ENCODE measurements at places on chromosomes 1 and 21. TPM values are rescaled to one million over a fixed set of nuclear protein-coding genes. Genes with fewer than 3 reads are reported as not detected.

GRCh38 chr1:4677608-4678007, 23.2 kb downstream of the AJAP1 start:
- DNase-seq = no peak
- H3K27me3 ChIP-seq = no peaks in the 10 kb centered on the region
- no peaks in the 10 kb centered on the region for H3K36me3 ChIP-seq
- no peak overlapping the region for H3K4me3 ChIP-seq
- no peak overlapping the region for H3K27ac ChIP-seq

DNA sequence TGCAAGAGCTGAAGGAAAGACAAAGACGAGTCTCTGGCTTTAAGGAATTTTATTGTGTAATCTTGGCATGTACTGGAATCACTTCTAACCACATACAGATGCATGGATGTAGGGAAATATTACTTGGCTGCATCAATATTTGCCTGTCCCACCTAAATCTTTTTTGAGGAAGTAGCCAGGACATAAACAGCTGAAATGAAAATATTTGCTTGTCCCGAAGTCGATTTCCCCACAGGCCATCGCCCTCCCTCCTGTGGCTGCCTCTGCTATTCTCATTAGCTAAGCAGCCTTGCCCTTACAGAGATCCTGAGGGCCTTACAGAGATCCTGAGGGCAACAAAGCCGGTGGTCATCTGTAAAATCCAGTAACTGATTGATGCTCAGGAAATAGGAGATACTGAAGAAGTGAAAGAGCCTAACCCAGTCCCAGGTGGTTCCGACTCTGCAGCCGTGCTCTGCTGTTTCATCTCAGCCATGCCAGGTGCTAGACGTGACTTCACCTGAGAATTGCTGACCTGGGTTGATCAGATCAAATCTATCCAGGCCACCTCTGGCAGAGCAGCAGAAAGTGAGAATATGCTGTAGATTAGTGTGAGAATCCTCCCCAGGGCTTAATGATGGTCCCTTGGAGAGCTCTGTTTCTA, 25.5 kb downstream of the MAN1C1 start:
- H3K27me3 ChIP-seq = no peaks in the 10 kb centered on the region
- peaks cover 47% of the 10 kb centered on the region for H3K4me1 ChIP-seq
- H3K4me3 ChIP-seq = peak overlapping the region; percentile 71
- DNase-seq = no peak
- peak overlapping the region; percentile 69 for H3K27ac ChIP-seq

DNA sequence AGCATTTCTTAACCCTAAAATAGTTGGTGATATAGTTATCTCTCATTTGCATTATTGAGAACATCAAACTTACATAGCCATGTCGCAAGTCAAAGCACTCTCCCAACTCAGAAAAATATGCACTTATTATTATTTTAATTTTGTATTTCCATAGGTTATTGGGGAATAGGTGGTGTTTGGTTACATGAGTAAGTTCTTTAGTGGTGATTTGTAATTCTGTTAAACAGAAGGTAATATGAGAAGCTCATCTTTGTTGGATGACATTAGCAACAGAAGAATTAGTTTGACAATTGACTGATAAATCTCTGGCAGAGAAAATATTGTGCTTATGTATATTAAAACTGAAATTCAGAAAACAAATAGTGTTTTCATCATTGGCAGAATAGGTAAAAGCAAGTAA, 154.8 kb downstream of the NFIA start:
- DNase-seq = no peak
- H3K4me3 ChIP-seq = no peak overlapping the region
- H3K27me3 ChIP-seq = peaks cover 4% of the 10 kb centered on the region
- H3K27ac ChIP-seq = no peak overlapping the region
- H3K4me1 ChIP-seq = no peaks in the 10 kb centered on the region

GRCh38 chr1:212607913-212608391, 609 bp upstream of the ATF3 start:
- H3K4me1 ChIP-seq = peaks cover 46% of the 10 kb centered on the region
- H3K4me3 ChIP-seq = peak overlapping the region; percentile 84
- no peak for DNase-seq
- H3K27me3 ChIP-seq = peaks cover 62% of the 10 kb centered on the region

GRCh38 chr1:168469690-168470089, 74.1 kb downstream of the XCL2 start:
- H3K27me3 ChIP-seq = no peaks in the 10 kb centered on the region
- H3K4me3 ChIP-seq = no peak overlapping the region
- peaks cover 62% of the 10 kb centered on the region for H3K4me1 ChIP-seq
- peak; percentile 28 for DNase-seq

DNA sequence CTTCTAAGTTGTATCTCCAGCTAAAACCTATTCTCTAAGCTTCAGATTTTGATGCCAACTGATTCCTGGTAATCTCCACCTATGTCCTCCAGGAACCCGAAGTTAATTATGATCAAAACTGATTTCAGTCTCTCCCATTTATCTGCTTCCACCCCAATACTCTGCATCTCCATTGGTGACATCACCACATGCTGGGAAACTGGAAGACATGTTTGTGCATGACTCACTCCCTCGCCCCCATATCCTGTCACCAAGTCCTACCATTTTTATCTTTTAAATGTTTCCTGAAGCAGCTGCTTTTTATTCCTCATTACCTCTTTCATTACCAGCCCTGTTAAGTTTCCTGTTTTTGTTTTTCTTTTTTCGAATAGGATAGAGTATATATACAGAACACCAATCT, 228.5 kb downstream of the LRRC40 start:
- H3K27me3 ChIP-seq = no peaks in the 10 kb centered on the region
- H3K36me3 ChIP-seq = no peaks in the 10 kb centered on the region
- H3K4me3 ChIP-seq = no peak overlapping the region
- no peak overlapping the region for H3K27ac ChIP-seq

DNA sequence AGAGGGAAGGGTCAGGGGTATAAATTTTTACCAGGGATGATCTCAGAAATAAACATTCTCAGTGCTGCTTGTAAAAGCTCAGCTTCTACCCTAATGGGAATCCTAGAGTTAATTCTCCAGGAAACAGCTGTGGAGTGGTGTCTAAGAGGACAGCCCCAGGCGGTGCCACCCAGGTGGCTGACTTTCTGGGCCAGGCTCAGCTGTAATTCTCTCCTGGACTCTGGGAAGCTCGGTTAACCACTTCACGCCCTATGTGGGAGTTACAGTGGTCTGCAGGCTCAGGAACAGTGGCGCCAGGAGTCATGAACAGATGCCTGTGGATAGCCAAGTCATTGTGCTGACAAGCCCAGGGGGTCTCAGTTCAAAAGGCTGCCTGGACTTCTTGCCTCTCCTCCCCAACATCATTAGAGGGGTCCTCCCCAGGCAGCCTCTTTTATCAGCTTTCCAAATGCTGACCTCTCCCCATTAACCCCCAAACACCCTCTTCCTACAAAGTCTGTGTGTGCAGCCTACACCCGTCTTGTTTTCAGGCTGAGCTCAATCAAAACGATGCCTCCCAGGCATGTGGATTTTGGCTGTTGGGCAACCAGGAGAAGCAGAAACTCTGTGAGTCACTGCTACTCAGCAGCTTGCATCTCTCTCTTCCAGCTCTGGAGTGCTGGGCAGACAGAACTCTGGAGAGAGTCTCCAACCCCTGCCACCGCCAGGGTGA, 1.2 kb downstream of the HHIPL2 start:
- DNase-seq = no peak
- peaks cover 19% of the 10 kb centered on the region for H3K27me3 ChIP-seq
- H3K27ac ChIP-seq = no peak overlapping the region
- peaks cover 2% of the 10 kb centered on the region for H3K4me1 ChIP-seq
- no peaks in the 10 kb centered on the region for H3K36me3 ChIP-seq
- no peak overlapping the region for H3K4me3 ChIP-seq

DNA sequence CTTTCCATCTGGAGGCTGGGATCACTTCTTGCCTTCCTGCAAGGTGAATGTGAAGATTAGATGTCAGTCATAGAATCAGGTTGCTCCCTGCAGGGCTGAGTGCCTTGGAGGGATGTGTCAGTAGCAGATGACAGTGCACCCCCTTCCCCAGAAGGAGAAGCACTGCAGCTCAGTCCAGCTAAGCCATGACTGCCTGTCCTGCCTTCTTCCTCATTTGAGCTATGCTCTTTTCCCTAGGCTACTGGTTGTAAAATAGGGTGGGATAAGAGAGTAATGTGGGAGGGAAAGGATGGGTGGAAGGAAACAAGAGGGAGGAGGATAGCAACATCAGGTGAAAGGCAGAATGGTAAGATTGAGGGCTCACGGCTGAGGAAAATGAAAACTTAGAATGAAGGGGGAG, 11.1 kb upstream of the FABP3 start:
- no peak overlapping the region for H3K4me3 ChIP-seq
- peaks cover 39% of the 10 kb centered on the region for H3K27me3 ChIP-seq
- H3K27ac ChIP-seq = no peak overlapping the region
- H3K36me3 ChIP-seq = no peaks in the 10 kb centered on the region
- DNase-seq = no peak

GRCh38 chr21:41805643-41806042, 38.8 kb upstream of the RIPK4 start:
- H3K27ac ChIP-seq = peak overlapping the region; percentile 22
- H3K27me3 ChIP-seq = peaks cover 4% of the 10 kb centered on the region
- no peak for DNase-seq
- peaks cover 38% of the 10 kb centered on the region for H3K36me3 ChIP-seq

DNA sequence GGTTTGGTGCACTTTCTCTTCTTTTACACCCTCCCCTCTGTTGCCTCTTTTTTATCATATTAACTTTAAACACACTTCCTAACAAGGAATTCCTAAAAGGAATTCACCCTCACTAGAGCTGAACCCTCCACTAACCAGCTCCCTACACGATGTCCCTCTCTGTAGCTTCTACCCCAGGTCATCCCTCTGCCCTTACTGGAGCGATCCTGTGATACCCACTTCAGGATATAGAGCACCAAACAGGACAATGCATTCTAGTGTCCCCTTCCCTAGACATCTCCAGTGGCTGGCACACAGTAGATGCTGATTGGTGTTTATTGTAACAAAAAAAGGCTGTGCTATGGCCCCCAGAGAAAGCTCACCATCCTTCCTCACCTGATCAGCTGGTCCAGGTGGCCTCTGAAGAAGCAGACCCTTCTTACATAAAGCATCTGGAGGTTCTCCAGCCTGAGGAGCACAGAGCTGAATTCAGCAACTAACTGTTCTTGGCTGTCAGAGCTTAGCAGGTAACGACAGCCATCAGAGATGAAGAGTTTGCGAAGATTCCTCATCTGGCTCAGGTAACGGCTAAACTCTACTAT, 1.4 kb downstream of the PRAMEF18 start:
- no peaks in the 10 kb centered on the region for H3K4me1 ChIP-seq
- H3K4me3 ChIP-seq = no peak overlapping the region
- no peak for DNase-seq
- no peaks in the 10 kb centered on the region for H3K36me3 ChIP-seq
- peaks cover 4% of the 10 kb centered on the region for H3K27me3 ChIP-seq
- H3K27ac ChIP-seq = no peak overlapping the region

DNA sequence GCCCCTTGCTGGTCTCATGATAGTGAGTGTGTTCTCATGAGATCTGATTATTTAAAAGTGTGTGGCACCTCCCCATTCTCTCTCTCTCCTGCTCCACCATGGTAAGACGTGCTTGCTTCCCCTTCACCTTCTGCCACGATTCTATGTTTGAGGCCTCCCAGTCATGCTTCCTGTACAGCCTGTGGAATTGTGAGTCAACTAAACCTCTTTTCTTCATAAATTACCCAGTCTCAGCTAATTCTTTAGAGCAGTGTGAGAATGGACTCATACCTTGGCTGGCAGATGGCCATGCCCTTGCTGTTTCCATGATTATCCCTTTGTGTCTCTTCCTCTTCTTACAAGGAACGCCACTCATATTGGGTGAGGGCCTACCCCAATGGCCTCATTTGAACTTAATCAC, 40.3 kb downstream of the PSMG1 start:
- no peaks in the 10 kb centered on the region for H3K4me1 ChIP-seq
- no peaks in the 10 kb centered on the region for H3K27me3 ChIP-seq
- H3K4me3 ChIP-seq = no peak overlapping the region
- H3K27ac ChIP-seq = no peak overlapping the region
- no peak for DNase-seq

DNA sequence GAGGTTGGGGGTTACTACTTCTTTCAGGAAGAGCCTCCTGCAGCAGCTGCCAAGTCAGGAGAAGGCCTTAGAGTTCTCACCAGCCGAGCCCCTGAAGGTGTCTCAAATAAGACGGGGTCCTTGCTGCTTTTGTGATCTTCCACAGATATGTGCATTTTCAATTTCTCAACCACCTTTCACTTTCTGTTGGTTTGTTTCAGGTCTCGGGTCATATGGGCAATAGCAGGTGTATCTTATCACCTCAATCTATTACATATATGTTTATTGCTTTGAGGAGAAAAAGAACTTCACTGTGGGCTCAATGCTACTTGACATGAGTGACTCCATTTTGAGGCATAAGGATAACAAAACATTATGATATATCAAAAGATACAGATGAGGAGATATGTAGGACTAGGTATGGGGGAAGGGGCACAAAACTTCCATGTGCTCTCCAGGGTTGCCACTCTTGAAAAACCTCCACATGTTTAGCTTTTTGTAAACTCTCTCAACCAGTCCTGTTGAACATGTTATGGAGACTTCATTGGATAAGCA, 1171.4 kb upstream of the ADGRL2 start:
- no peaks in the 10 kb centered on the region for H3K27me3 ChIP-seq
- H3K27ac ChIP-seq = no peak overlapping the region
- no peaks in the 10 kb centered on the region for H3K4me1 ChIP-seq
- no peak for DNase-seq
- no peaks in the 10 kb centered on the region for H3K36me3 ChIP-seq

DNA sequence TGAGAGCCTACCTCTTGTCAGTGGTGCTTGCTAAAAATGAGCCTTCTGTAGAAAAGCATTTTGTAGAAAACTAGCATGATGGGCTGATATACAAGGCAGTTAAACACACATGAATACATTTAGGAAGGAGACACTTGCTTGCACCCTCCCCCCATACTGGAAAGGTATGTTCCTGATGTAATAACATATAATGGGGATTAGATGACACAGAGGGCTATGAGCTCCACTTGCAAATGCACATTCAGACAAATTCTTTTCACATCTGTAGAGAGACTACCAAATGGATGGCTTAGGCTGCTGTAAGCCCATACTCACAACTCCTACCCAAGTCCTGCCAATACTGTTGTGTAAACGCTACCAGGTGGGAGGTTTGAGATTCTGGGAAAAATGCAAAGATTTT, 634.0 kb downstream of the SMYD3 start:
- peaks cover 4% of the 10 kb centered on the region for H3K36me3 ChIP-seq
- no peak overlapping the region for H3K27ac ChIP-seq
- H3K4me3 ChIP-seq = no peak overlapping the region
- no peaks in the 10 kb centered on the region for H3K27me3 ChIP-seq

FCRL6 gene
- not detected for total RNA-seq

FAM163A gene
- not detected for total RNA-seq

NAV1 gene
- 1.3 TPM for total RNA-seq

TMPRSS15 gene
- total RNA-seq = not detected

GPATCH2 gene
- 7.5 TPM for total RNA-seq

C1orf53 gene
- total RNA-seq = 0.95 TPM

TTC4 gene
- 41.4 TPM for total RNA-seq

PDPN gene
- total RNA-seq = not detected
